ENCODE measurements at places on chromosomes 7 and 10. TPM values are rescaled to one million over a fixed set of nuclear protein-coding genes. Genes with fewer than 3 reads are reported as not detected.

ASIC3 gene
- 9.2 TPM for polyA plus RNA-seq

AKR1C1 gene
- polyA plus RNA-seq: 10.5 TPM

CHAT gene
- not detected for polyA plus RNA-seq

GRCh38 chr10:51485668-51486067, 213.7 kb downstream of the CSTF2T start:
- no peak for DNase-seq
- no peaks in the 10 kb centered on the region for H3K27me3 ChIP-seq

GRCh38 chr7:135801045-135801693, 52.6 kb upstream of the FAM180A start:
- H3K36me3 ChIP-seq: no peaks in the 10 kb centered on the region
- H3K27ac ChIP-seq: no peak overlapping the region
- H3K27me3 ChIP-seq: peaks cover 10% of the 10 kb centered on the region

- no peak for DNase-seq
- no peaks in the 10 kb centered on the region for H3K27me3 ChIP-seq
- H3K4me3 ChIP-seq: no peak overlapping the region
- H3K27ac ChIP-seq: no peak overlapping the region
Observed at GRCh38 chr10:30749385-30749784, 119.8 kb upstream of the LYZL2 start.

DNA sequence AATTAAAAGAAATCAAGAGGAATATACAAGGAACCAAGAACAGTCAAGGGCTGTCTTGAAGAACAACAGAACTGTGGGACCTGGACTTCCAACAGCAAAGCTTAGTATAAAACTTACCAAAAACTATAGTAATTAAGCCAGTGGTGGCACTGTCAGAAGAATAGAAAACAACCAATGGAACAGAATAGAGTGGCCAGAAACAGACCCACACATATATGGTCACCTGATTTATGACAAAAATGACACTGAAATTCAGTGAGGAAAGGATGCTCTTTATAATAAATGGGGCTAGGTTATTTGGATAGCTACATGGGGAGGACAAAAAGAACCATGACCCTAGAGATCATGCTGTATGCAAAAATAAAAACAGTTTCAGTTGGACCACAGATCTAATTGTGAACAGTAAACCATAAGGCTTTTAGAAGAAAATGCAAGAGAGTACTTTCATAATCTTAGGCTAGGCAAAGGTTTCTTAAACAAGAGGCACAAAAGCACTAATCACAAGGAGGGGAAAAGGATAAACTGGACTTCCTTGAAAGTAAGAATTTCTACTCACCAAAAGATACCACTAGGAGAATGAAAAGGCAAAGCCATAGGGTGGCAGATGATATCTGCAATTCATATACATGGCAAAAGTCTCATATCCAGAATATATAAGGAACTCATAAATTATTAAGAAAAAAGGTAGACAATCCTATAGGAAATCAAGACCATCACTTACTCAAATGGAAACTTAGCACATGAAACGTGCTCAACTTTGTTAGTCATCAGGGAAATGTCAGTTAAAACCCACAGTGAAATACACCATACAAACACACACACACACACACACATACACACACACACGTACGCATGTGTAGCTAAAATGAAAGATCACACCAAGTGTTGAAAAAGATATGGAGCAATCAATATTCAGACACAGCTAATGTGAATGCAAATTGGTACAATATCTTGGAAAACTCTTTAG, 20.8 kb downstream of the HYCC1 start:
- DNase-seq: no peak
- no peaks in the 10 kb centered on the region for H3K27me3 ChIP-seq
- no peaks in the 10 kb centered on the region for H3K36me3 ChIP-seq
- H3K4me1 ChIP-seq: no peaks in the 10 kb centered on the region

GRCh38 chr10:128901236-128901635, 565.8 kb upstream of the MGMT start:
- no peaks in the 10 kb centered on the region for H3K27me3 ChIP-seq
- peak overlapping the region; percentile 75 for H3K27ac ChIP-seq
- peak; percentile 76 for DNase-seq
- peaks cover 19% of the 10 kb centered on the region for H3K4me1 ChIP-seq
- no peaks in the 10 kb centered on the region for H3K36me3 ChIP-seq
- H3K4me3 ChIP-seq: no peak overlapping the region

- H3K27me3 ChIP-seq: no peaks in the 10 kb centered on the region
- peak overlapping the region; percentile 45 for H3K27ac ChIP-seq
- no peaks in the 10 kb centered on the region for H3K36me3 ChIP-seq
- peaks cover 25% of the 10 kb centered on the region for H3K4me1 ChIP-seq
- no peak for DNase-seq
Observed at GRCh38 chr10:119221666-119222065, 14.3 kb downstream of the GRK5 start.

GRCh38 chr7:25361863-25362262, 133.6 kb upstream of the NPVF start:
- peaks cover 16% of the 10 kb centered on the region for H3K4me1 ChIP-seq
- H3K36me3 ChIP-seq: no peaks in the 10 kb centered on the region
- no peaks in the 10 kb centered on the region for H3K27me3 ChIP-seq
- H3K4me3 ChIP-seq: no peak overlapping the region

GRCh38 chr7:28024786-28025334, 155.7 kb downstream of the JAZF1 start:
- peaks cover 21% of the 10 kb centered on the region for H3K4me1 ChIP-seq
- H3K36me3 ChIP-seq: no peaks in the 10 kb centered on the region
- no peak overlapping the region for H3K4me3 ChIP-seq

- no peaks in the 10 kb centered on the region for H3K27me3 ChIP-seq
- no peak overlapping the region for H3K27ac ChIP-seq
Observed at GRCh38 chr10:65675236-65675635, 1250.6 kb upstream of the LRRTM3 start.

- H3K27ac ChIP-seq: no peak overlapping the region
- DNase-seq: no peak
- no peaks in the 10 kb centered on the region for H3K36me3 ChIP-seq
- no peaks in the 10 kb centered on the region for H3K27me3 ChIP-seq
- no peak overlapping the region for H3K4me3 ChIP-seq
- H3K4me1 ChIP-seq: no peaks in the 10 kb centered on the region
Observed at GRCh38 chr7:85583131-85583953, 396.5 kb upstream of the SEMA3D start.

GRCh38 chr10:103720328-103720963, 134.9 kb downstream of the SH3PXD2A start:
- peaks cover 5% of the 10 kb centered on the region for H3K4me1 ChIP-seq
- H3K36me3 ChIP-seq: peaks cover 41% of the 10 kb centered on the region

DNA sequence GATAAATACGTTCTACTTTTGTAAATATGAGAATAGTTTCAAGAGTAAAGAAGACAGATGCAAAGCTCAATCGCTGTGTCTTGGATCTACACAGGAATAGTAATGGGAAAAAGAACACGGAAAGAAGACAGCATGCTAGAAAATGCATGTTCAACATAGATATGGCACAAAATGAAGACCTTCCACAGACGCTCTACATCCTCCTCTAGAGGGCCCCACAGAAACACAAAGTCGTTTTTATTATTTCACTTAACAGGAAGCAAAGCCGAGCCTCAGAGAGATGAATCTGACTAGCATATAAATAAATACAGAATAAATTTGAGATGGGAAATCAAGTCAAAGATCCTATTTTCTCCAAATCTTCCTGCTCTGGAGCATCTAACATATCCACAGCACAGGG, 292.6 kb downstream of the PARD3 start:
- no peak overlapping the region for H3K27ac ChIP-seq
- DNase-seq: peak; percentile 53
- peaks cover 7% of the 10 kb centered on the region for H3K4me1 ChIP-seq
- no peak overlapping the region for H3K4me3 ChIP-seq
- no peaks in the 10 kb centered on the region for H3K36me3 ChIP-seq
- H3K27me3 ChIP-seq: no peaks in the 10 kb centered on the region

DNA sequence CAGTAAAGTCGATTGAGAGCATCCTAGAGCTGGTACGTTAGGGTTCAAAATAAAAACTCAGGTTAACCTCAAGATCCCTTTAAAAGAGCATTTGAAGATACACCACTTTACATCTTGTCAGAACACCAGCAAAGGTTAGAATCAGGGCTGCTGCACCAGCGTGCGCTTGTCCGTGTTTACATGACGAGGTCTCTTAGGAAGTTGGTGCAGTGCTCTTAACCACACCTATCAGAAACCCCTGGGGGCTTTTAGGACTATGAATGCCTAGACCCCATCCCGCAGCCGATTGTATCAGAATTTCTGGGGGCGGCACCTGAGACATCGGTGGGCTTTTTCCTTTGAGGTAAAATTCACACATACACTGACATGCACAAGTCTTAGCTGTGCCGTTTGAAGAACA, 97.6 kb downstream of the ZMYND11 start:
- H3K4me1 ChIP-seq: peaks cover 3% of the 10 kb centered on the region
- no peak for DNase-seq
- no peak overlapping the region for H3K4me3 ChIP-seq
- no peak overlapping the region for H3K27ac ChIP-seq

GRCh38 chr7:104950754-104951153, 63.3 kb upstream of the KMT2E start:
- H3K27ac ChIP-seq: no peak overlapping the region
- no peak overlapping the region for H3K4me3 ChIP-seq
- no peaks in the 10 kb centered on the region for H3K27me3 ChIP-seq

- H3K36me3 ChIP-seq: no peaks in the 10 kb centered on the region
- no peak overlapping the region for H3K27ac ChIP-seq
- H3K27me3 ChIP-seq: no peaks in the 10 kb centered on the region
- peak; percentile 44 for DNase-seq
- H3K4me1 ChIP-seq: no peaks in the 10 kb centered on the region
Observed at GRCh38 chr10:4107285-4107851, 322.4 kb upstream of the KLF6 start.

Measured in muscle of leg (tissue), 16 donors.